IMR-90 (cell line): ENCODE measurements at places on chromosomes 6 and 20. TPM values are rescaled to one million over a fixed set of nuclear protein-coding genes. Genes with fewer than 3 reads are reported as not detected.

Gene HAO1
- polyA plus RNA-seq, result not detected in 2 replicates

Gene CST4
- not detected in 2 replicates for polyA plus RNA-seq

GRCh38 chr6:1817033-1817761, 207.5 kb downstream of the FOXC1 start:
- peak; percentile 70 for DNase-seq

GRCh38 chr20:10157549-10157948, 61.1 kb upstream of the SNAP25 start:
- DNase-seq, result no peak
